ENCODE measurements at places on chromosomes 3 and 15.

DNA sequence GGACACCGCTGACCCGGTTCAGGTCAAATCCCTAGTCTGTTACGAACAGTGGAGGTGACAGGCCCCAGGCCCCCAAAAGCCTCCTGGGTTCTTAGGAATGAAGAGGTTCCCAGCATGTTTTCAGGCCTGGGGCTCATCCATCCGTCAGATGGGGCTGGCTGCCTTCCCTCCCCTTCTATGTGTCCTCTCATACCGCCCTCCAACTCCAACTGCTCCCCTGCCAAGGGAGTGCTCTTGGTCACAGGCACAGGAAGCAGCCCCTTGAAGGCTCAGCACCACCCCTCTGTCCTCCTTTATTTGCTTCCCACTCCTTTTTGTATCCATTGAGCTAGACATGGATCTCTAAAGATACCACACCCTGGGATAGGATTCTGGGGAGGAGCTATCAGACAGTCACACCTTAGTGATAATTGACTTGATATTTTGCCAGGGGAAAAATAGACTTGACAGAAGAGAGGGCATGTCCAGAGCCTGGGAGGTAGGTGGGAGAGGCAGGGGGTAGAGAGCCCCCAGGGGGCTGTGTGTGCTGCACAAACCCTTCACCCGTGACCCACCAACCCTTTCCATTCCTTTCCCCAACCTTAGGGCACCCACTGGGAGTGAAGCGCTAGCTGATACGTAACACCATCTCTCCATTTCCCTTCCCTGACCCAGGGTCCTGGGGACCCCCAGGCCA lies 10.7 kb upstream of the CSPG4 start:
- DNase-seq = peak; percentile 58

DNA sequence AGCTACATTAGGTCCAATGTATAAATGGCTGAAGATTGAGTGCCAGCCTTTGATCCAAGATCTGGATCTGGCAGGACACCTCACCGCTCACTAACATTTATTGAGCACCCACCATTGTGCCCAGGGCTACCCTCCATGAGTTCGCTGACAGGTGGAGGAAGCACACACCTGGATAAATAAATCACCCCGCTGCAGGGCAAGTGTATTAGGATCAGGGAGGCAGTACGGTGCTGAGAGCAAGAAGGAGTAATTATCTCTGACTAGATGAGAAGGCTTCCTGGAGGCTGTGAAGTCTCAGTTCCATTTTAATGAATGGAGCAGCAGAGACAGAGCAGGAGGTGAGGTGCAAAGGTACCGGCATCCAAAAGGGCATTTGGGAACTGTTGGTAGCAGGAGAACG lies 104.1 kb downstream of the LIPC start:
- no peak for DNase-seq

- DNase-seq = peak; percentile 94
These were observed 60.3 kb downstream of the TM4SF4 start for GRCh38 chr3:149534671-149535332.

DNA sequence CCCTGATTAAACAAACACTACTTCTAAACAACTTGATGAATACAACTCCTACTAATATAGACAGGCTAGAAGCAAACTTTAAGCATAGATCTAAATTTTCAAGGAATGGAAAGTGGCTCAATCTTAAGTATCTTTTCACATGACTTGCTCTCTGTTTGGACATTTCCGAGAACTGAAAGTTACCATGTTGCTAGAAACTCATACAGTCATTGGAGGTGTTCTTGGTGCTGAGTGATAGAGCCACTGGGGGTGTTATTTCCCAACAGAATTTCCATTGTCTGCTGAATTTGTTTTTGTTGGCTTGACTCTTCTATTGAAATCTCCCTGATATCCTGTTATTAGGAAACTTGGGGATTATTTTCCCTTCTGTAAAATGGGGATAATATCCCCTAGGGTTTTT lies 264.5 kb upstream of the RASGRP1 start:
- DNase-seq = no peak

DNA sequence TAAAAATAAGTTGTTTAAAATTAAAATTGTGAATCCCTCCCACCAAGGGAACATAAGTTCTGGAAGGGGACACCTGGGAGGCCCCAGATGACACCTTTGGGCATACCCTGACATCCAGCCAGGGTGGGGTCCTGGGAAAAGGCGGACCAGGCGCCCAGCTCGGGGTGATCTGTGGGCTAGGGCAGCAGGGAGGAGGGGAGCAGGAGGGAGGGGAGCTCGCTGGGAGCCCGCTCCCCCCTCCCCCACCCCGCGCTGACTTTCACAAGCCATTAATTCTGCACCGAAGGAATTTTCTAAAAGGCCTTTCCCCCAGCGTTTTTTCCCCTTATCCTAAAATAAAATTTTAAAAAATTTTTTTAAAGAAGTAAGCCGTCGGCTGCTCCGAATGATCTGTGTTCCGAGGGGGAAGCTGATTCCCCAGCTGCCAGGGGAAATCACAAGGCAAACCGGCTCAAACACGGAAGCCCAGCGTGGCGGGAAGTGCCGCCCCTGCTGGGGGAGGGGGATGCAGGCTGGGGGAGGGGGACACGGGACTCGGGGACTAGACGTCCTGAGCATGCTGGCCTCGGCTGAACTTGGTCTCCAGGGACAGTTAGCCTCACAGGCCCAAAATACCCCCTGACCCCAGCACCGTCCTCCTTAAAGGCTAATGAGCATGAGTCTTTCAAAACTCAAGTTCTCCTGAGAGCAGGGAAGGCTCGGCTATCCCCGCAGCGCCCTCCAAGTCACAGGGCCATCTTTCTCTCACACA lies 13.9 kb downstream of the PLXND1 start:
- DNase-seq = no peak

- DNase-seq = no peak
These were observed 294.9 kb upstream of the SOX14 start for GRCh38 chr3:137469263-137469662.

GRCh38 chr15:23561914-23562313 lies 3.6 kb upstream of the MKRN3 start:
- DNase-seq = no peak

GRCh38 chr3:19641408-19641807 lies 292.6 kb downstream of the EFHB start:
- no peak for DNase-seq

- DNase-seq = no peak
These were observed 13.0 kb downstream of the TGM5 start for GRCh38 chr15:43253431-43254403.

GRCh38 chr3:17749705-17750293 lies 7.4 kb upstream of the TBC1D5 start:
- no peak for DNase-seq

DNA sequence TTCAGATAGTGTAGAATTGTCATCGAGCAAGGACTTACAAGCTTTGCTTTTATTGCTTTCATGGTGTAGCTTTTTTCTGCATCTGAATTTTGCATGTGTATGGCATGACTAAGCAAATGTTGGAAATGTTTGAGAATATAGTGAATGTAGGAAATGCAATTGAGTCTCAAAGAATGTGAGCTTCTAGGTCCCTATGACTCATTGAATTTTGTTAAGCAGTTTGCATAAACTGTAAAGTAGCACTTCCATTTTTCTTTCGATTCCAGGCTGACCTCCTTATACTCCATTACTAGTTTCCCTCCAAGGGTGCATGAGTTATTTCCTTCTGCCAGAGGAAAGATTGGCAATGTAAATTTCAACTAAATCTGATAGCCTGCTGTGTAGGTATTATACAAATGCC lies 619.2 kb downstream of the DIPK2A start:
- DNase-seq = no peak

GRCh38 chr15:82543160-82543559 lies 2.9 kb upstream of the RPS17 start:
- no peak for DNase-seq

- DNase-seq = no peak
These were observed at the start of gene ECE2 for GRCh38 chr3:184275961-184276910. Gene ECE2 (plus strand): TSS chr3:184276022. CDS start chr3:184276154, 132 bp downstream.

DNA sequence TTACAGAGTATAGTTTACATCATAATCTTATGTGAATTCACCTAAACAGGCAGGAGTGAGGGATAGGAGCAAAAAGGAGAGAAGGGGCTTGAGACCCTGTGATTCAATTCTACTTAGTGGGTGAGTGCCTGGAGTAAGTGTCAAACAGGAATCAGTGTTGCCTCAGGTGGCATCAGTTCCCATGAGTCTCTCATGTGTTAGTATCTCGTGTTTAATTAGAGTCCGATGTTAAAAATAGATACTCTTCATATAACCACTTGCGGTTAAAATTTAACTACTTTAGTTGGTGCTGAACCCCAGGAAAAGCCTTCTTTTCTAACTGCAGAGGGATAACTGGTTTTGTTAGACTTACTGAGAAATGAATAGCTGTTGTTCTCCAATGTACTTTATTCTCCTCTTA lies 251.5 kb downstream of the SUCLG2 start:
- DNase-seq = no peak

DNA sequence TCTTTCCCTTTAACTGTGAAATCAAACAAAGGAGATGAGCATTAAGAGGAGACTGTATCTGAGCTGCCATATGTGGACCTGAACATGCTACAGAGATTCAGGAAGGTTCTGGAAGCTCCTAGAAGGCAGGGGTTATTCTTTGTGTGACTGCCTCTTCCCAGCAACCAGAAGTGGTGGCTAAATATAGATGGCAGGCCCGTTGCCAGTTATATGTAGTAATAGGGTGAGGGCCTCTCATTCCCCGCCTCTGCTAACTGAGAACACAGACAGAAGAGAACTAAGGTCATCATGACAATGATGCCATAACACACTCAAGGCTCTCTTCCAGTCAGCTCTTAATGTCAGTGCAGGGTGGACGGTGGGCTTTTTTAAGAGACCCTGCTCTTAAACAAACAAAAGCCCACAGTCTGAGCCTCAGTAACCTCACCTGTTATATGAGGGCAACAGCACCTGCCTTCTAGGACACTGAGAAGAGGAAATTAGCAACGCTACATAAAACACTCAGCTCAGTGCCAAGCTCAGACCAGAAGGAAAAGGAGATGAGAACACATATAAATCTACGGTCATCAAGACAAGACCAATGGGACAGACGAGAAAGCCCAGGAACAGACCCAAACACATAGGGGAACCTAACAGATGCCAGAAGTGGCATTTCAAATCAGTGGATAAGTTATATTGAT lies 22.3 kb downstream of the CFAP92 start:
- peak; percentile 59 for DNase-seq

GRCh38 chr3:141789281-141789680 lies 26.1 kb downstream of the GRK7 start:
- DNase-seq = no peak

DNA sequence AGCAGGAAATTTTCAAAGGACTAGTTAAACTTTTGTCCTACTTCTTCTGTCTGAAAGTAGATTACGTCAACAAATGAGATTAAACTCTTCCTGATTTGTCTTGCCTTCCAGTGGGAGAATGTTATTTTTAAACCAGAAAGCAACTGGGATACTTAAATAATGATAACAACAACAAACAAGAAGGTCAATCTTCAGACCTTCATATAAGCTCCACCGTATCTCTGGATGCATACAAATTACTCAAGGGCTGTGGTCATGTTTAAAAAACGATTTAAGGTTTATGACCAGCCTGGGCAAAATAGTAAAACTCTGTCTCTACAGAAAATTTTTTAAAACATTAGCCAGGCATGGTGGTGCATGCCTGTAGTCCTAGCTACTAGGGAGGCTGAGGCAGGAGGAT lies 145.3 kb upstream of the NPHP3 start:
- no peak for DNase-seq

GRCh38 chr3:111797171-111797615 lies 61.9 kb upstream of the PHLDB2 start:
- DNase-seq = no peak

- no peak for DNase-seq
These were observed 3.2 kb upstream of the FBXL22 start for GRCh38 chr15:63593705-63594671.

DNA sequence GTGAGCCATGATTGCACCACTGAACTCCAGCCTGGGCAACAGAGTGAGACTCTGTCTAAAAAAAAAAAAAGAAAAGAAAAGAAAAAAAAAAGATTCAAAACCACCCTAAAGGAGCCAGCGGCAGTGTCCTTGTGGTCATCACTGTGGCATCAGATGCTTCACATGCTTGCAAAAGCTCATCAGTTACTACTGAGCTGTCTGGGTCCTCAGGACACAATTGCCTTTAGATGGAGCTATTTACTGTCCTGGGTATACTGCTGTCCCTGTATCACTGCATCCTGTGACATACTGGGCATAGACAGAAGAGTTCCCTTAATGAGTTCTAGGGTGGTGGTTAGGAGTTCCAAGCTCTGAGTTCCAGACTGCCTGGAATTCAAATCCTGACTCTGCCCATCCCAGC lies 85.8 kb downstream of the LINGO1 start:
- DNase-seq = no peak

- no peak for DNase-seq
These were observed 20.1 kb downstream of the SLC12A8 start for GRCh38 chr3:125192190-125193035.

DNA sequence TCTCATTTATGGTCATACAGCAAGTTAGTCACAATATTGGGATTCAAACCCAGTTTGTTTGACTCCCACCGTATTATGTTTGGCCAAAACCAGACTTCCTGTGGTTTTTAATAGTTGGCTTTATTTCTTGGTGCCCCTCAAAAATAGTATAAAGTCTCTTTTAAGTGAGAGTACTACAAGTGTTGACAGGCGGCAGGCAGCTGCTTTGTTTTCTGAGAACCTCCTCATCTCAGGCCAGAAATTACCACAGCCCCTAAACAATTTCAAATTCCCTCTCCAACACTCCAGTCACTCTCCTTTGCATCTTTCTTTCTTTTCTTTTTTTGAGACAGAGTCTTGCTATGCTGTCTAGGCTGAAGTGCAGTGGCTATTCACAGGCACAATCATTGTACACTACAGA lies 121.5 kb downstream of the POLR2M start:
- DNase-seq = no peak

DNA sequence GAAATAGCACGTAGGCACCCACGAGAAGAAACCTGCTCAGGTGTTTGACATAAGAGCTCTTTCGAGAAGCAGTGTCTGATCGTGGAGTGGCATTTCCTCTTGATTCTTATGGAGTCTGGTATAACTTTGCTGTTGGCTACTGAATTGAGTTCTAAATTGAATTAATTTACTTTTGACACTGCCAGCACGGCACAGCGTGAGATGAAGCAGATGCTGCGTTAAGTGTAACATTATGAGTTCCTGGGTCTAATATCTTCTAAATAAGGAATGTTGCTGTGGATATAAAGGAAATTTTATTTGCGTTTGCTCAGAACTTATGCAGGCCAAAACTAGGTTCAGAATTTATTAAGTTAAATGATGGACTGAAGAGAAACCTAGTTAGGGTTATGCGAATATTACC lies 919.9 kb downstream of the TUSC7 start:
- DNase-seq = no peak

- no peak for DNase-seq
These were observed at the start of gene NUP210 for GRCh38 chr3:13420045-13420830. Gene NUP210 (minus strand): TSS chr3:13420322. CDS start chr3:13420226, 96 bp downstream.

GRCh38 chr3:31981206-31982181 lies at the start of the genes OSBPL10 and ZNF860:
Gene OSBPL10 (minus strand): TSS chr3:31981262. CDS start chr3:31981179, 83 bp downstream.
Gene ZNF860 (plus strand): TSS chr3:31981750. CDS start chr3:31989080, 7,330 bp downstream.
- DNase-seq = peak; percentile 49
